PC-9 (cell line): ENCODE measurements at places on chromosomes 12 and 14. TPM values are rescaled to one million over a fixed set of nuclear protein-coding genes. Genes with fewer than 3 reads are reported as not detected.
A peak's percentile ranks its signal among the peaks of the same experiment; 100 is the strongest.

Gene KCNK13
- not detected in 2 replicates for total RNA-seq

DNA sequence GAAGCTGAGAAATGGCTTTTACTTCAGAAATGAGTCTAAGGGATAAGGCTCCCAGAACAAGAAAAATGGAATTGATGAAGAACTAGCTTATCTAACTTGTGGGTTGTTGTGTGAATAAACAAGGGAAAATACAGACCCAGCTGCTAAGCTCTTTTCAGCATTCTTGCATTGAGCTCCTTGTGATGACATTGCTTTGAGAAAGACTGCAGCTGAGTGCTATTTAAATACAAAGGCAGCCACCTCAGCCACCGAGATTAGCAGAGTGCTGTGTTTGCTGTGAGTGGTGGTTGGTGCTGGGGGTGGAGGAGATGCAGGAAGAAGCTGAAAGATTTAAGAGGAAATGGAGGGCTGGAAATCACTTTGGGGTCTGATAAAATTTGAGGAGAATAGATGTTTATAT, 396.0 kb upstream of the PRICKLE1 start:
- H3K4me1 ChIP-seq = no peaks in the 10 kb centered on the region
- no peak overlapping the region for H3K4me3 ChIP-seq
- no peak overlapping the region for H3K27ac ChIP-seq
- no peaks in the 10 kb centered on the region for H3K27me3 ChIP-seq

- peak overlapping the region; percentile 22; the same call in 1 of the 2 replicates for H3K4me3 ChIP-seq
- H3K27ac ChIP-seq = peak overlapping the region; percentile 90
- H3K27me3 ChIP-seq = no peaks in the 10 kb centered on the region
Measured at GRCh38 chr14:69658664-69659261, 47.4 kb downstream of the SUSD6 start.

DNA sequence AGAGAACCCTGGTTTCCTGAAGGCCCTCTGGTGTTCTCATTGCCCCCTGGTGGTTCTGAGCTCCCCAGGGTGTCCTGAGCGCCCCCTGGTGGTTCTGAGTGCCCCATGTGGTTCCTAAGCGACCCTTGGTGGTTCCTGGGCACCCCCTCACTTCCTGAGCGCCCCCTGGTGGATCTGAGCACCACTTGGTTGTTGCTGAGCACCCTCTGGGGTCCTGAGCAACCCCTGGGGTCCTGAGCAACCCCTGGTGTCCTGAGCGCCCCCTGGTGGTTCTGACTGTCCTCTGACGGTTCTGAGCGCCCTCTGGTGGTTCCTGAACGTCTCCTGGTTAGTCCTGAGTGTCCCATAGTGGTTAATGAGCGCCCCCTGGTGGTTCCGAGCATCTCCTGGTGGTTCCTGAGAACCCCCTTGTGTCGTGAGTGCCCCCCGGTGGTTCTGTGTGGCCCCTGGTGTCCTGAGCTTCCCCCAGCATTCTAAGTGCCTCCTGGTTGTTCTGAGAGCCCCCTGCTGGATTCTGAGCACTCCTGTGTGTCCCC, 568.3 kb downstream of the TMEM121 start:
- no peaks in the 10 kb centered on the region for H3K27me3 ChIP-seq
- H3K4me1 ChIP-seq = no peaks in the 10 kb centered on the region
- peak; percentile 4 for DNase-seq
- no peak overlapping the region for H3K4me3 ChIP-seq

DNA sequence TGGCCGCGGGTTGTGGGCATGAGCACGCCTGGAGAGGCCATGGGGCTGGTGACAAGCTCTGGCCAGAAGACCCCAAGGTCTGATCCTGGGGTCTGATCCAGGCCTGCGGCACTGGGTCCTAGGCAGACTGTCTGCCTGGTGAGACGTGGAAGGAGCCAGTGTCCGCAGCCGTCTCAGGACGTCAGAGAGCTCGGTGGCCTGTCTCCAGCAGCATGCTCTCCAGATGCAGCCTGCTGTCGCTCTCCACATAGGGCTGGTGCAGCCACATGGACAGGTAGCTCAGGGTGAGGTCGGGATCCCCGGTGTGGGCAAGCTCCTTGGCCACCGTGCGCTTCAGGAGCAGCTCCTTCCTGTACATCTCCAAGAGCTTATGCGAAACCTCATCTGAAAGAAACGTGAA, 14.3 kb downstream of the CINP start:
- no peak for DNase-seq
- no peak overlapping the region for H3K4me3 ChIP-seq
- no peaks in the 10 kb centered on the region for H3K4me1 ChIP-seq
- H3K27me3 ChIP-seq = no peaks in the 10 kb centered on the region

DNA sequence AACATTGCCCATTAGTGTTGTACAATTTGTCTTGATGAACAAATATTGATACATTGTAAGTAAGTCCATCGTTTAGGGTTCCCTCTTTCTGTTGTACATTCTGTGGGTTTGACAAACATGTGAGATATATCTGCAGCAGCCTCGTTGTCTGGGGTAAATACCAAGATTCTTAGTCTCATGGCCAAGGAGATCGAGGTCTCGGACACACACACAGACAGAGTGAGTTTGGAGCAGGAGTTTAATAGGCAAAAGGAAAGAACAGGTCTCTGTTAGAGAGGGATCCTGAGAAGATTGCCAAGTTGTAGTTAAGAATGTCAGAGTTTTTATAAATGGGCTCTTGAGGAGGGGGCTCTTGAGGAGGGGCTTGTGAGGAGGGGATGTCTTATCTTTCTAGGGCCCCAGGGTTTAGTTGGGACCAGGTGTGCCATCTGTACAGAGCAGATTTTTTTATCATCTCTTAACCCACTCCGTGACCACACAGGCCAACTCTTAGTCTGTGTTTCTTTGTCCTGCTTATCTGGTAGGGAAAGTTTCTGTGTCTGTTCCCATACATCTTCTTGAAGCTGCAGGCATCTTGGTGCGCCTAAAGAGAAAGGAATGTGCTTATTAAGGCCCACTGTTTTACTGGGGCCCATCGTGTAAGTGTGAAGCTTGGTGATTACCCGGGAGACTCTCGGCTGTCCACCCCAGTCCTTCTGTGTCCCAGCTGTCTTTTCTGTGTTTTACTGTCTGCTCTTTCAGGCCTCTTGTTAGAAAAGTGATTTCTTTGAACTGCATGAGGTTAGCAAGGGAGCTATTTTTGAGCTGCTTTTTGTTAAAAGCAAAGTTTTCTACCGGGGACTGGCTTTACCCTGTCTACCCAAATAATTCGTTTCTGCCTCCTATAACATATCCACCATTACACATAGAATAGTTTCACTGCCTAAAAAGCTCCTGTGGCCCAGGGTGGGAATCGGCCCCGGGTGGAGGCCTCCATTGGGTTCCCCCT, 22.4 kb upstream of the CLEC2D start:
- peaks cover 9% of the 10 kb centered on the region; the same call in 1 of the 2 replicates for H3K36me3 ChIP-seq
- no peaks in the 10 kb centered on the region for H3K27me3 ChIP-seq
- peak overlapping the region; percentile 88 for H3K27ac ChIP-seq
- peak overlapping the region; percentile 81 for H3K4me3 ChIP-seq
- H3K4me1 ChIP-seq = peaks cover 31% of the 10 kb centered on the region

Gene CIROP
- total RNA-seq = not detected in 2 replicates

GRCh38 chr12:103308396-103308795, 187.4 kb downstream of the C12orf42 start:
- H3K4me1 ChIP-seq = no peaks in the 10 kb centered on the region
- no peak overlapping the region for H3K4me3 ChIP-seq
- H3K27ac ChIP-seq = no peak overlapping the region
- peaks cover 4% of the 10 kb centered on the region; the same call in 1 of the 2 replicates for H3K27me3 ChIP-seq
- H3K36me3 ChIP-seq = no peaks in the 10 kb centered on the region

DNA sequence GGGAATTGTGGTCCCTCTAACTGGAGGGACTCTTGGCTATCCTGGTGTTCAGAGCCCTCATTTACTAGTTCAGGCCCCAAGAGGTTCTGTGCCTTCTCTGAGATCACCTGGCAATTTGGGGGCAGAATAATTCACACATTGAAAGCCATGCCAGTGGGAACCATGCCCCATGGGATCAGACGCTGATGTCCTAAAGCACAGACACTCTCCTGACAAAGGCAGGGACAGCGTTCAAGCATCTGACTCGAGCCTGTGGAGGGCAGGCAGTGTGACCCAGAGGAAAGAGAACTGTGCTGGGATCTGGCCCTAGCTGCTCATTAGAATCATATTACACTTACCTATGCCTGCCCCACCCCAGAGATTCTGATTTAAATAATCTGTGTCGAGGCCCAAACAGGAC, 2.4 kb upstream of the ASB2 start:
- H3K4me3 ChIP-seq = no peak overlapping the region
- no peaks in the 10 kb centered on the region for H3K4me1 ChIP-seq
- no peak overlapping the region for H3K27ac ChIP-seq
- H3K36me3 ChIP-seq = no peaks in the 10 kb centered on the region
- no peak for DNase-seq
- H3K27me3 ChIP-seq = no peaks in the 10 kb centered on the region

DNA sequence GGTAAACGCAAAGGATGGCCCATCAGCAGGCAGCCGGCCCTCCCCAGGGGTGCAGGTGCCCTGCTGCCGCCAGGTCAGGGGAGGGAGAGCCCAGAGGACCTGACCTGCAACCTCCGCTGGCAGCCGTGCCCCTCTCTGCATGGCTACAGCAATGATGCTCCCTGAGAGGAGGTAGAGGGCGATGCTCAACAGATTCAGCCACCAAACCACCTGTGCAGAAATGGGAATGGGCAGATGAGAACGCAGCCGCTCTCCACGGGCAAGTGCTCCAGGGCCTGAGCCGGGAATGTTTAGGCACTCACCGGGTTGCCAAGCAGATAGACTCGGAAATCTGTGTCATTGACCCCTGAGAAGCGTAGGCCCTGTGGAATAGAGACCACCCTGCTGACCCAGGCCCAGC, 8.7 kb upstream of the NGB start:
- no peaks in the 10 kb centered on the region for H3K4me1 ChIP-seq
- no peak for DNase-seq
- H3K27me3 ChIP-seq = no peaks in the 10 kb centered on the region
- H3K27ac ChIP-seq = no peak overlapping the region
- no peak overlapping the region for H3K4me3 ChIP-seq

GRCh38 chr14:61077951-61078720, 97.1 kb downstream of the SLC38A6 start:
- H3K36me3 ChIP-seq = no peaks in the 10 kb centered on the region
- no peak overlapping the region for H3K4me3 ChIP-seq
- DNase-seq = no peak
- H3K27me3 ChIP-seq = no peaks in the 10 kb centered on the region
- H3K27ac ChIP-seq = no peak overlapping the region

DNA sequence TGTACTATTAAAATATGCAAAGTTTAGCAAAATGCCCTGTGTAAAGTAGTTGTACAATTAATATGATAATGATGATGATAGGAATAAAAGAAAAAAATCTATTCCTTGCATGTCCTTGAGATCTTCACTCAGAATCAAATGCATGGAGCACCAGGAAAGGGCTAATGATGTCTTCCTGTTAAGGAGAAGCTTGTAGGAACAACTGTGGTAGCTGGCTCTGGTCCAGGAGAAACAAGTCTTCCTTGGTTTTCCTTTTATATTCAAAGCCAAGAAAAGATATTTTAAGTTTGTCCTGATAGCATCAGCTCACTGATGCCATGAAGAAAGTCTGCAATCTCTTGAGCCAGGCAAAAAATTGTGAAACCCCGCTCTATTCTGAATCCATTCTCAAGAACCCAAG, 138.9 kb downstream of the PIK3C2G start:
- H3K27me3 ChIP-seq = no peaks in the 10 kb centered on the region
- H3K4me1 ChIP-seq = no peaks in the 10 kb centered on the region
- H3K36me3 ChIP-seq = no peaks in the 10 kb centered on the region
- no peak overlapping the region for H3K4me3 ChIP-seq
- DNase-seq = no peak
- no peak overlapping the region for H3K27ac ChIP-seq

Gene SLCO1B1
- total RNA-seq = 0.30 and 0.50 TPM in 2 replicates

GRCh38 chr12:67630373-67631088, 18.0 kb upstream of the DYRK2 start:
- H3K4me1 ChIP-seq = no peaks in the 10 kb centered on the region
- no peak for DNase-seq
- no peaks in the 10 kb centered on the region for H3K27me3 ChIP-seq
- H3K36me3 ChIP-seq = no peaks in the 10 kb centered on the region
- no peak overlapping the region for H3K27ac ChIP-seq

Gene SUPT16H
- 57.2 and 65.4 TPM in 2 replicates for total RNA-seq

DNA sequence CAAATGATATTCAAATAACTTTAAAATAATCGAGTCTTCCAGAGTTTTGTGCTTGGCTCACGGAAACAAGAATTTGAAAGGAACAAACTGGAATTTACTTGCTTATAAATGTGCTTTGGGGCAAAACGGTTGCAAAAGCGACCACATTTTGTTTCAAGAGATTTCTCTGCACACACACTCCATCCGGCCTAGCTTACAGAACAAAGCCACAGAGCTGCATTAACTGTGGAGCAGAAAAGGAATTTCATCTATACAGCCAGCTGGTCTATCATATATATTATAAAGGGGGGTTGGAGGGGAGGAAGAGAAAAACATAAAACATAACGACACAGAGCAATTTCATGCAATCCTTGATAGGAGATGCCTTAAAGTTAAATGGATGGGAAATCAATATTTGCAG, 153.0 kb downstream of the MYRFL start:
- no peaks in the 10 kb centered on the region for H3K27me3 ChIP-seq
- H3K36me3 ChIP-seq = no peaks in the 10 kb centered on the region
- no peak overlapping the region for H3K27ac ChIP-seq
- no peak for DNase-seq
- H3K4me3 ChIP-seq = no peak overlapping the region
- no peaks in the 10 kb centered on the region for H3K4me1 ChIP-seq

- no peaks in the 10 kb centered on the region for H3K36me3 ChIP-seq
- no peak overlapping the region for H3K4me3 ChIP-seq
- no peaks in the 10 kb centered on the region for H3K27me3 ChIP-seq
- H3K4me1 ChIP-seq = peaks cover 17% of the 10 kb centered on the region
- no peak overlapping the region for H3K27ac ChIP-seq
Measured at GRCh38 chr12:46445093-46445492, 72.5 kb upstream of the SLC38A2 start.

DNA sequence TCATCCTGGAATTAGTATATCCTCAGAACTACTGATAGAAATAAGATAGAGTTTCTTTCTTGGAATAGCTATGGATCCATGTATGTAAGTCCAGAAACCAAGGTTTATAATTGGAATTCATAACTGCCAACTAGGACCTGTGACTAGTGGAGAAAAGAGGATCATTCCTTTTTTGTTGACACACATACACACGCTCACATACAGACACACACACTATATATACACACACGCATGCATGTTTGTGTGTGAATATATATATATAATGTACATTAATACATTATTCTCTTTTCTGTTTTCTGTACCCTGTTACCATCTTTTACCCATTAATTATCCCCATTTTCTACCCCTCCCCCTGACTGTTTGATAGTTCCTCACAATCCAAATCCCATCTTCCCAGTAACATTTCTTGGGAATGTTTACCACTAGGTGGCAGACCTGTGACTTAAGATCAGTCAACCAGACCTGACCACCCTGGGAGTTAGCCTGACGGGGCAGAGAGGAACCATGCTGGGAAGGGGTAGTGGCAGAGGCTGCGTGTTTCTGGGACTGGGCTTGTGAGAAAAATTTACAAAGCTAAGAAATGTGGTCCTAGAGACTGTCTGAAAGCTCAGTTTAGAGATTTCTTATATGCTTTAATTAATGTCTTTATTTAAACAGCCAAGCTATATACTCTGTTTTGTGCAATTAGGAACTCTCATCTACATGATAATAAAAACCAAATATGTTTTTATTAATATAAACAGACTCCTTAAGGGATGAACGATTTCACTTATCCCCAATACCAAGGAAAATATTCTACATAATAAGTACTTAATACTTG, 308.0 kb downstream of the PPFIA2 start:
- H3K36me3 ChIP-seq = no peaks in the 10 kb centered on the region
- peak; percentile 39 for DNase-seq
- no peak overlapping the region for H3K4me3 ChIP-seq
- H3K27me3 ChIP-seq = no peaks in the 10 kb centered on the region
